Activated naive CD4-positive, alpha-beta T cell treated with anti-CD3 and anti-CD28 coated beads for 36 hours (primary cell): ENCODE measurements at places on chromosomes 3 and 15.
A peak's percentile ranks its signal among the peaks of the same experiment; 100 is the strongest.

DNA sequence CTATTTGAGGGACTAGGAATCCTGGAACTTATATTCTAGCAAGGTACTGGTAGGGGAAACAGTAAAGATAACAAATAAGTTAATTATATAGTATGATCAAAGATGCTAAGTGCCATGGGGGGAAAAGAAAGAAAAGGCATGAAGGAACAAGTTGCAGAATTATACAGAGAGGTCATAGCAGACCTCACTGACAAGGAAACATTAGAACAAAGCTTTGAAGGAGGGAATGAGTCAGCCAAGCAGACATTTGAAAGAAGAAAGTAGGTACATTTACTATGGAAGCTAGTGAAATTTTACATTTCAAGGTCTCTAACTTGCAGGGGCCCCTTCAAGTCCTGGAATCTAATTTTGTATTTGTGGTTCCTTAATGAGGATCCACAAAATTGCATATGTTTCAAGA is 57.2 kb upstream of the TIPARP start:
- DNase-seq, result no peak

GRCh38 chr3:148922467-148922866 is 57.4 kb downstream of the CPA3 start:
- no peak for DNase-seq

GRCh38 chr15:51775967-51776816 is 24.8 kb downstream of the TMOD2 start:
- peak; percentile 65 for DNase-seq

GRCh38 chr3:96631050-96631449 is 183.3 kb upstream of the EPHA6 start:
- no peak for DNase-seq

GRCh38 chr15:45136378-45136764 is 6.6 kb downstream of the DUOX1 start:
- DNase-seq, result peak; percentile 30

DNA sequence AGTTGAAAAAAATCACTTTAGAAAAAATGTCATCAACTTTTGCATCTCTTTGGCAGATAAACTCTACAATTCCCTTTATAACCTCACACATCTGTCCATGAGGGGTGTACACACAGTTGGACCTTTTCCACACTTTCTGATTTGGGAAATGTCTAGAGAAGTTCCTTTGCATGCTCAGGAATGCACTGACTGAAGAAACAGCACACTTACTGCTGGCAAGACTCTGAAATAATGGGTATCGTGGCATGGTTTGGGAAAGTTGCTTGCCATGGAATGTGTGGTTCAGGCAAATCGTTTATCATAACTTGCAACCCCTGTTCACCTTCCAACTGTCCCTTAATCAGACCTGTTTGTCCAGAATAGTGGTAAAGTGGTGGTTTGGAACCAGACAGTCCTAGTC is 135.3 kb upstream of the TGFBR2 start:
- DNase-seq, result no peak

DNA sequence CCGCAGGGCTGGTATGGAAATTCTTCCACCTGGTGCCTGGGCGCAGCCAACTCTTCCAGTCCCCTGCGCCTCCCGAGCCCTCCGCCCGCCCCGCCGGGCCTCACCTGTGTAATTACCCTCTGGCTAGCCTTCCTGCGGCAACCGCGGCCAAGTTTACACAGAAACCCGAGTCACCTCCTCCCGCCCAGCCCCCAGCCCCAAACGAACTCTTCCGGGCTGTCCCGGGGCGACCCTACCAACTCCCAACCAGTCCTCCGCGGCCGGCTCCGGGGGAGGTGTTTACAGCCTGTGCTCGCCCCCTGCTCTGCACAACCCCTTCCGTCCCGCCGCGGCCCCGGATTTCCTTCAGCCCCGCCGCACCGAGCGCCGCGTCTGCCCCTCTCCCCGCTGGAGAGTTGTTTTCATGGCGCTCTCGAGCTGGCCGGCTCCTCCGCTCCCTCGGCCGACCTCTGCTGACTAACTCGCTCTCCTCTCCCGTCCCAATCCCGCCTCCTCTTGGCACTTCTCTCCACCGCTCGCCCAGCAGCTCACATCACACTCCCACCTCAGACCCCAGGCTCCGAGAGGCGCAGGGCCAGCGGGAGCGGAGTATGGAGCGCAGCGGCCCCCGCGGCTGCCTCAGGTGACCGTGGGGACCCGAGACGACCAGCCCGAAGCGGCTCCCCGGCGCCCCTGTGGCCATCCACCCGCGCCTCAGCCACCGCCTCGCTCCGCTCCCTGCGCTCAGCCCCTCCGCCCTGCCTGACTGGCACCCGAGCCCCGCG is 538 bp downstream of the ATOSA start:
- peak; percentile 68 for DNase-seq

GRCh38 chr15:98443526-98443925 is 204.8 kb upstream of the IGF1R start:
- DNase-seq, result no peak

DNA sequence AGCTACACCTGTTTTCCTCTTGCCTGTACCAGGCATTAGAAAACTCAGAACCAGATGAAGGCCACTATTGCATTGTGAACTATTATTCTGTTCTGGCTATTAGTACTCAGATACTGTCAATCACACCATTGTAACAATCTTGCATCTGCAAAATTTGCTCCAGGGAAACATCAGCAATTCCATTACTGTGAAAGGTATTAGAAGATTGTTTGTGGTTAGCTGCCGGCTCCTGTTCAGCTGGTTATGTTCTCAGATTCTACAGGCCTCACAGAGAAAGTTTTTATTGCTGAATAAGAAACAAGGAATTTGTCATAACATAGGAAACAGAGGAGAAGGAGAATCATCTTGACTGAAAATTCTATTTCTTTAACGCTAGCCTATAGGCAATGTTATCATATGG is 179.9 kb downstream of the PLOD2 start:
- no peak for DNase-seq

- DNase-seq, result no peak
These were observed 241.7 kb upstream of the GBE1 start for GRCh38 chr3:82002986-82003642.

GRCh38 chr3:42639192-42639591 is 14.3 kb upstream of the ZBTB47 start:
- DNase-seq, result no peak

GRCh38 chr3:12981306-12982275 is 91.6 kb downstream of the IQSEC1 start:
- no peak for DNase-seq

GRCh38 chr3:125662675-125663074 is 67.4 kb upstream of the OSBPL11 start:
- no peak for DNase-seq

DNA sequence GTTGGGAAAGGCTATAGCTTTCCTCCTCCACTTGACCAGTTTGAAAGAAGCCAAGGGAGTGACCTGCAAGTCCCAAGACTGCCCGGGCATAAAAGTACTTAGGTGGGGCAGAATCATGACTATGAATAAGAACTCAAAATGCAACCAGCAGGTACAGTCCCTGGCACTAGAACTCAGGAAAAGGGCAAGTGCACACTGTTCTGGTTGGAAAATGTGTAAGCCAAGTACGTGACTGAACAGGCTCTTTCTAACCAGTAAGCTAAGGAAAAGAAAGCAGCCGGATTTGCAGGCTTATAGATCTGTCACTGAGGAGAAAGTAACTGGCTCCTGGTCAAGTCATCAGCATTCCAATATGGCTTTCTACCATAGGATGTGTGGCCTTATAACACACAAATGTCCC is 101.2 kb upstream of the SLC4A7 start:
- no peak for DNase-seq
